NCI-H1048 (cell line): ENCODE measurements at places on chromosomes 1 and 21.

DNA sequence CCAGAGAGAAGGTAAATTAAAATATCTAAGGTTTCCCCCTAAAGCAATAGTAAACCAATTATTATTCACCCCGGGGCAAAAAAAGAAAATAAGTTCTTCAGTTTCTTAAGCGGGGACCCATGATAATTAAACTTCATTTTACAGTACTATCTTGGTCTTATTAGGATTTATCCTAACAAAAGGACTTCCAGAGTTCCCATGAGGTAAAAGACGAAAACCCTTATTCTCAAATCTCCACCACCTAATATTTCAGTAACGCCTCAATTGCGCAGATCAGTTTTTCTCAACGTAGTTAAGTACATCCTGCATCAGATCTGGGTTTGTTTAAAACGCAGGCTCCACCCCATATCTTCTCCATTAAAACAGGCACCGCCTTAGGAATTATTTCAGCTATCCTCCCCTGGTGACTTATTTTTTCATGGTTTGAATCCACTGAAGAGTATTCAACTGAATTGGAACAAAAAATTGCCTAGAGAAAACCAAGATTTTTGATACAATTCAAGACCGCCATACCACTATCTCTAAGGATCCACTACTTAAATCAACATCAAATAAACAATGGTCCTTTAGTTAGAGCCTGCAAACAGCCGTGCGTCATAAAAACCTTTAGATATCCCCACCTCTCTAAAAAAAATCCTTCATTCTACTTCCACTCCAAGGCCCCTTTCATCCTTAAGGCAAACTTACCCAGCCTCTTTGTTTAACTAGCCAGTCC, 1.7 kb downstream of the MCL1 start:
- DNase-seq = no peak

- no peak for DNase-seq
Observed at GRCh38 chr21:25323356-25323949, 283.8 kb downstream of the MRPL39 start.

- no peak for DNase-seq
Observed at GRCh38 chr1:187514110-187514509, 685.4 kb downstream of the PLA2G4A start.

DNA sequence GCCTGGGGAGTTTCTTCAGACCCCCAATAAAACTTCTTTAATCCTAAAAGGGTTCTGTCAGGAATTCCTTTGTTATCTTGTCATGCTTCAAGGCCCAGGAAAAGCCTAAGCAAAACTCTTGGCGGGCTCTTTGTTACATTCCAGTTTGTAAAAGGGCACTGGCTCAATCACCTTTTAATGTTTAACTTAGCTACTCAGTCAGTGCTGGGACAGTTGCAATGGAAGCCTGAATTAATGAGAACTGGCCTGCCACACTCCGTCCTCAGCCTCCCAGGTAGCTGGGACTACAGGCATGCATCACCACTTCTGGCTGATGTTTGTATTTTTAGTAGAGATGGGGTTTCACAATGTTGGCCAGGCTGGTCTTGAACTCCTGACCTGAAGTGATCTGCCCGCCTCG, 21.3 kb upstream of the ASB17 start:
- no peak for DNase-seq

GRCh38 chr1:11530731-11531311, 51.9 kb downstream of the DISP3 start:
- no peak for DNase-seq

- no peak for DNase-seq
Observed at GRCh38 chr1:25927521-25928265, 21.5 kb upstream of the STMN1 start.

DNA sequence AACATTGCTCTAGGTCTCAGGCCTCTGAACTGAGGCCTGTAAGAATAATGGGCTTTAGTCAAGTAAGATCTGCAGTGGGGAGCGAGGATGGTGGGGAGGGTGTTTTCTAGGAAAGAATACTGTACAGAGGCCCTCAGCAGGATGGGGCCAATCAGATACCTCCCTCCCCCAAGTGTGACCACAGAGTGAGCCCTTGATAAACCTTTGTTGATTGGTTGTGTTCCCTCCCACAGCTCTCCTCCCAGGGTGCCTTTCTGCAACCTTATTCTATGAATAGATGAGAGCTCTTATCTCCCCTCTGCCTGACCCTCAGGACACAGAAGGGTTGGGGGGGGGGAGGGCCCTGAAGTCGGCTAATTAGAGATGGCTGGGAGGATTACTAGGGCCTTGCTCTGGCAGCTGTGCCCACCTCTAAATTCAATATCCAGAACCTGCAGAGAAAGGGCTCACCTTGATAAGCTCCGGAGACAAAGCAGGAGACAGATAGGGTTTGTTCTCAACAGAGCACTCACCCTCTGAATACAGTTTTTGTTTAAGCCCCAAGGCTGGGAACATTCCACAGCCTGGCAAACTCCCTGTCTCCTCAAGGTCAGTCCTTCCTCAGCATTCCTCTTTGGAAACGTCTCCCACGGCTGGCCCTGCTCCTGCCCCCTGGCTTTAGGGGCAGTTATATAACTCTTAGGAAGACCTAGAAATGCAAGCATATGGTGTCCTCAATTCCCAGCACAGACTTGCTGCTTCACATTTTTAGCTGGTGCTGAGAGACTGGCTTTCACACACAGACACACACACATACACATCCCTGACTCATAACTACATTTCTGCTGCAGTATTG, 42.9 kb downstream of the ATP1A1 start:
- DNase-seq = no peak
